GM12864 (cell line): ENCODE measurements at places on chromosomes 2 and 18.

DNA sequence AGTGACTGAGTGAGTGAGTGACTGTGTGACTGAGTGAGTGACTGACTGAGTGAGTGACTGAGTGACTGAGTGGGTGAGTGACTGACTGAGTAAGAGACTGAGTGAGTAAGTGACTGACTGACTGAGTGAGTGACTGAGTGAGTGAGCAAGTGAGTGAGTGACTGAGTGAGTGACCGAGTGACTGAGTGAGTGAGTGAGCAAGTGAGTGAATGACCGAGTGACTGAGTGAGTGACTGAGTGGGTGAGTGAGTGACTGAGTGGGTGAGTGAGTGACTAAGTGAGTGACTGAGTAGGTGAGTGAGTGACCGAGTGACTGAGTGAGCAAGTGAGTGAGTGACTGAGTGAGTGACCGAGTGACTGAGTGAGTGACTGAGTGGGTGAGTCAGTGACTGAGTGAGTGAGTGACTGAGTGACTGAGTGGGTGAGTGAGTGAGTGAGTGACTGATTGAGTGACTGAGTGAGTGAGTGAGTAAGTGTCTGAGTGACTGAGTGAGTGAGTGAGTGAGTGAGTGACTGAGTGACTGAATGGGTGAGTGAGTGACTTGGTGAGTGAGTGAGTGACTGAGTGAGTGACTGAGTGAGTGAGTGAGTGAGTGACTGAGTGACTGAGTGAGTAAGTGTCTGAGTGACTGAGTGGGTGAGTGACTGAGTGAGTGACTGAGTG lies 13.3 kb downstream of the MAL start:
- no peak for DNase-seq

DNA sequence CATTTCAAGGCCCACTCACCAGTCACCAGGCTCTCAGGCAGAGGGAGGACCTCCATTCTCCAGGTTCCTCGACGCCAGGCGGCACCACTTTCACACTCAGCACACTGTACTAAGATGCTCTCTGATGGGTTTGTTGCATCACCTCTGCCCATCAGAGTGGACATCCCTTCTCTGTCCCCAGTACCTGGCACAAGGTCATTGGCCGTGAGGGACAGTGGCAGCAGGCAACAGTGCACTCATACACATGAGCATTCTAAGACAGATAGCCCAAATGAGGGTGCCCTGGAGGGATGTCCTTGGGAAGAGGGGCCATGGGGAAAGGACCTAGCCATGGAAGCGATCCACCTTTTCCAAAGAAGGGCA lies 3.0 kb upstream of the ADRA2B start:
- no peak for DNase-seq

DNA sequence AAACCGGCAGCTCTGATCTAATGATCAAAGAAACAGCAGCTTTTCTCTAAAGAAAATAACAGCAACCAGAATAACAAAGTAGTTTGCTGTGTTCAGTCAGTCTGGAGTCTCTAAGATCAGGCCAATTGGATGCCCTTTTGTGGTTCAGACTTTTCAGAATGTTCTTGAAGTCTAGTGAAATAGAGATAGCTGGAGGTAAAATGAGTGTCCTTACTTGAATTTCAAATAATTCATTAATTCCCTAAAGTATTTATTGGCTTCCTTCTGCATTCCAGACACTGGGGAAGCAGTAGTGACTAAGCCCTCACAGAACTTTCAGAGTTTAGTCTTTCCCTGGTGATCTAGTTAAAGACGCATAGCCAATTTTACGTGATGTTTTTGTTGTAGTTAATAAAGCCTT lies 58.7 kb downstream of the C18orf54 start:
- DNase-seq, result no peak

DNA sequence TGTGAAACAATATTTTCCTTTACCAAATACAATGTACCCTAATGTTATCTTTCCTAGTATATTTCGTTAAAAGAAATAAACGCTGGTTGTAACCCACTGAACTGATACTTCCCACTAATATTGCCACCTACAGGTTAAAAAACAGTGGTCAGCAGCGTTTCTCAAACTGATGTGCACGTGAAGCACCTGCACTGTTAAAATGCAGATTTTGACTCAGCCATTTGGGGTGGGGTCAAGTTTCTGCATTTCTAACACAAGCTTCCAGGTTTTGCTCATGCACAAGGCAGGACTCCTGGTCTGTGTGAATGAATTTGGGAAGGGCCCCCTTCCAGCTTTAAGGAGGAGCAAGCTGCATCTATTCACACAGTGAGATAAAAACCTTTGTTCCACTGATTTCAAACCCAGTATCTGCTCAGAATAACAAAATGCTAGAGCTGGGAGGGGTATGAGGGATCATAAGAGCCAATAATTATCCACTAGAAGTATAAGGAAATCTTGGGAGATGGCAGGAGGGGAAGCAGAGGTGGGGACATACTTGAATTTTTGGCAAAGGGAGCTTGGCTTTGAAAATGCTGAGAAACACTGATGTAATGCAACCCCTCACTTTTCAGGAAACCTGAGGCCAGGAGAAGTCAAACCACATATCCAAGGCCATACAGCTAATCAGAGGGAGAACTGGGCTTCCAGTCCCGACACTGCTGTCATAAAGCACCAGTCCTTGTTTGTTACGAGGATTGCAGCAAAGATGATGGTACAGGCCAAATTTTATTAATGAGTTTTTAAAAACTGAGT lies 116.2 kb downstream of the RBMS1 start:
- DNase-seq, result no peak

DNA sequence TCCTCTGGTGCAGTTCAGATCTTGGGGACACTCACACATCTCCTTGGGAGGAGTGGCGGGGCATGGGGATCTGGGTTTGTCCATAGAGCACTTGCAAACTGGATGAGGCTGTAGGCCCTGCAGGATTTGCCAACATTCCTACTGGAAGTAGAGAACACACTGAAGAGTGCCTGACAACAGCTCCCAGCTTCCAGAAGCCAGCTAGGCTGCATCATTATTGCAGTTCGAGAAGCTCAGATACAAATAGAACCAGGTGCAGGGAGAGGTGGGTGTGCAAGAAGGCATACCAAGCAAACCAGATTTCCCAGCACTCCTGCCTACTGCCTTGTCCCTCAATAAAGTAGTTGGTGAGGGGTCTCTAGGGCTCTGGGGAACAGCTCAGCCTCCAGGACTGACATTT lies 52.5 kb downstream of the RHOB start:
- DNase-seq, result no peak

GRCh38 chr2:125168442-125168841 lies 1143.4 kb downstream of the CNTNAP5 start:
- no peak for DNase-seq

DNA sequence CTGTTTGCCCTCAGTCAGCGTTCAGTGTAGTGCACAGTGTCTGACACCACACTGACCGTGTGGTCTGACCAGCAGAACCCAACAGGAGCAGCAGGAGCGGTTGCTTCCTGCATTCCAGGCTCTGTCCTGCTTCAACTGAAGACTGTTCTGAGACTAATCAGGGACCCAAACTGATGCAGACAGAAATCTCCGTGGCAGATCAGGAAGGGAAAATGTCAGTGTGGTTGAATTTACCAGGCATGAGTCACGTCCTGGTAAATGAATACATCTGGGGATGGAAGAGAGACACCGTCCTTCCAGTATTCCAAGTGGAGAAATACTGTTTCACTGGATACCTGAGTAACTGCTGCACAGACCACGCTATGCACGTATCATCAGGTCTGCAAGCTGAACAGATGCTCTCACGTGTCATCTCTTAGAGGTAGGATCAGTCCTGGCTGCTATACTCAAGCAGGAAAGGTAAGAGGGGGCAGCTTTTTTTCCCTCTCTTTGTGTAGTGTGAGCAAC lies 223.6 kb upstream of the EPAS1 start:
- no peak for DNase-seq

DNA sequence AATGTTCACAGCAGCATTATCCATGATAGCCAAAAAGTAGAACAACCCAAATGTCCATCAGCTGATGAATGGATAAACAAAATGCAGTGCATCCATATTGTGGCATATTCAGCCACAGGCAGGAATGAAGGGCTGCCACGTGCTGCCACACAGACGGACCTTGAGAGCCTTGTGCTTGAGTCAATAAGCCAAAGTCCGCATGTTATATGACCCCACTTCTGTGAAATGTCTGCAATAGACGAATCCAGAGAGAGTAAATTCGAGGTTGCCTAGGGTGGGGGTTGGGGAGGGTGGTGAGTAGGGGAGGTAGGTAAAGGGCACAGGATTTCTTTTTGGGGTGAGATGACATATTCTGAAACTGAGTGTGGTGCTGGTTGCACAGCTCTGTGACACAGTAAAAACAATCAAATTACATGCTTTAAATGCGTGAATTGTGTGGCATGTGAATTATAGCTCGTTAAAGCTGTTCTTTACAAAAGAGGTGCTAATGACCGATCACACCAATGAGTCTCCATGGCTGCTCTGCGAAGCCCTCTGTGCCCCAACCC lies 38.9 kb upstream of the LDLRAD4 start:
- no peak for DNase-seq

GRCh38 chr2:66186537-66186936 lies 248.4 kb upstream of the MEIS1 start:
- DNase-seq, result no peak

DNA sequence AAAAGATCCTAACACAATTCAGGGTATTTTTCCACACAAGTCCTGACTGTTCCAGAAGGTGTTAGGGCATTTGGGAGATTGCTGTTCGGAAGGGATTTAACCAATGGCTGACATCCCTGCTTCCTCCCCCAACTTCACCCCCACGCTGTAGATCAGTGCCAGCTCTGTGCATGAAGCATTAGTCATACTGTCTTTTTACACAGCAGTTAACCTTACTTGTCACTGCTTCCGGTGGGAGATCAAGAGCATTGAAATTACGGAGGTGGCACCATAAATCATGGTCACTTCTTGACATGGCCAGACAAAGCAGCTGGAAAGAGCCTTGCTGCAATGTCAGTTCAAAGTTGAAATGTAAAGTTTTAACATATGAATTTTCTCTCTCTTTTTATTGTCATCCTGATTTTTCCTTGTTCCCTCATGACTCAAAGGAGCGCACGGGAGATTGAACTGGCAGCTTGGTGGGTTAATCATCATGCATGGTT lies 70.2 kb downstream of the HRH4 start:
- no peak for DNase-seq

- no peak for DNase-seq
These were observed 16.0 kb downstream of the ARID5A start for GRCh38 chr2:96552315-96553175.
